NCI-H1048 (cell line): ENCODE measurements at places on chromosomes 2 and 18.

DNA sequence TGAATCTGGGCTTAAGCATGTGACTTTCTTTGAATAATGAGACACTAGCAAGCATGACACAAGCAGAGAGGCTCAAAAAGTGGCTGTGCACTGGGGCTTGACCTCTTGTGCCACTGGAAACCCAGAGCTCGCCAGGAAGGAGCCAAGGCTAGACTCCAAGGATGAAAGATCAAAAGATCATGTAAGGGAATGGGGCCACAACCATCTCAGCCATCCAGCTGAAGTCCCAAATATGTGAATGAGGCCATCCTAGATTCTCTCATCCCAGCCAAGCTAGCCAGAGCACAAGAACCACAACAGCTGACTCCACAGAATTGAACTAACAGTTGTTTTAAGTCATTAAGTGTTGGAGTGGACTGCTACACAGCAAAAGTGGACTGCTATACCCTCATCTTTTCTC, 288.1 kb downstream of the CCDC178 start:
- DNase-seq: no peak

DNA sequence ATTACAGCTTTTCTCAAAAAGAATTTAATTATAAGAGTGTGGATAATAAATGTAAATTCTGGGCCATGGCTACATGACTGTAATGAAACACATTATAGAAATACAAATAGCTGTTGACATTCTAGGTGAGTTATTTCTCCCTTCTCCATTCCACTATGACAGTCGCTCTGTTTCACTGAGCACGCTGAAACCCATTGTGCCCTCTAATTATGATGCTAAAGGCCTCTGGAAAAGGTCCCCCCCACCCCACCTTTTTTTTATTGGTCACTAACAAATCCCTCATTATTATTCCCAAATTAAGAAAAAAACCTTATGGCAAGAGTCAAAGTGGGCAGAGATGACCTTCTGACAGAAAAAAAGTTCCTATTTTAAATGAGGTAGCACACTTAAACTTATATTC, 285.0 kb upstream of the SIX3 start:
- no peak for DNase-seq

DNA sequence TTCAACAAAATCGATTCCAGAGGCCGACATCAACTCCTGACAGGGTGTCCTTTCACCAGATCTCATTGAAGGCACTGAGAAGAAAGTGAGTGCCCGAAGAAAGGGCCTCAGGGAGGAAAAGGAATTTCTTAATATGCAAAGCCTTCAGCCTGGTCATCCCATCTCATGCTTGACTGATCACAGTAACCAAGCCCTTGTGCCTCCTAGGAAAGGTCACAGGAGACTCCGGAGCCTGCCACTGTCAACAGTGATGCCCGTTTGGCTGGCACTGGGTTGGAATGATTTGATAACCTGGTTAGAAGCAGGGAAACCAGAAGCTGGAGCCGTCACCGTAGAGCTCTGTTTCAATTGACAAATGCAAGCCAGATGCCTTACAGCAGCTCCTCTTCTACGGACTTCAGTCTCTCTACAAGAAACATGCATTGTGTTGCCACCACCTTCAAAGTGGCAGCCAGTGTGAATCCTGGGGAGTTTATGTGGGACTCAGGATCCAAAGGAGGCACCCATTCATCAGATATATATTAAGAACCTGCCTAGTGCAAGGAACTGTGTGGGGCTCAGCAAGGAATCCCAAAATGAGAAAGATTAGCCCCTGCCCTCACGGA, 24.6 kb downstream of the COX7A2L start:
- DNase-seq: no peak

GRCh38 chr18:3906116-3906750, 456.3 kb downstream of the TGIF1 start:
- no peak for DNase-seq

DNA sequence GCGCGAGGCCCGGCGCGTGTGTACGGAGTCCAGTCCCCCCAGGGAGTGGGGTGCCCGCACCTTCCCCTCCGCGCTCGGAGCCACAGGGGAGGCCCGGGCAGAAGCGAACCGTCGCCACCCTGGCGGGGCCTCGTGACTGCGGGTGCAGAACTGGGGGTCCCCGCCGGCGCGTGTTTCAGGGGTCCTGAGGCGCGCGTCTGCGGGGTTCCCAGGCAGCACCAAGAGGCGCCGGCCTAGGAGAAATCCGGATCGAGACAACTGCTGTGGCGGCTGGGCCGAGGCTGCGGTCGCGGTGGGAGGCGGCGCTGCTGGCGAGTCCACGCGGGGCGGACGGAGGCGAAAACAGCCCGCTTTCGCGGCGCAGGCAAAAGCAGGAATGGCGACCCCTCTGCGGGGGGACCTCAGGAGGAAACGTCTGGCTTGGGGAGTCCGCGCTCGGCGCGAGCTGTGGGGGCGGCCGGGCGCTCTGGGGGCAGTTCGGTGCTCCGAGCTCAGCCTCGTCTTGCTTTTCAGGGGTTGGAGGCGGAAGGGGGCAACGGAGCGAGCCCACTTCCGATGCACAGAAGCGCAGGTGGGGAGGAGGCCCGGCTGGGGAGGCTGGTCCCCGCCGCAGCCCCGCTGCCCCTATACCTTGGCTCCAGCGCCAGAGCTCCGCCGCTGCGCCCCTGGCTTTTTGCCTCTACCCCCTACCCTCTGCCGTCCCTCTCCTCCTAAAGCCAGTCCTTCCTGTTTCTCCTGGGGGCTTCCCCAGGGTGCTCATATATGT, 81.5 kb upstream of the LDLRAD4 start:
- no peak for DNase-seq

DNA sequence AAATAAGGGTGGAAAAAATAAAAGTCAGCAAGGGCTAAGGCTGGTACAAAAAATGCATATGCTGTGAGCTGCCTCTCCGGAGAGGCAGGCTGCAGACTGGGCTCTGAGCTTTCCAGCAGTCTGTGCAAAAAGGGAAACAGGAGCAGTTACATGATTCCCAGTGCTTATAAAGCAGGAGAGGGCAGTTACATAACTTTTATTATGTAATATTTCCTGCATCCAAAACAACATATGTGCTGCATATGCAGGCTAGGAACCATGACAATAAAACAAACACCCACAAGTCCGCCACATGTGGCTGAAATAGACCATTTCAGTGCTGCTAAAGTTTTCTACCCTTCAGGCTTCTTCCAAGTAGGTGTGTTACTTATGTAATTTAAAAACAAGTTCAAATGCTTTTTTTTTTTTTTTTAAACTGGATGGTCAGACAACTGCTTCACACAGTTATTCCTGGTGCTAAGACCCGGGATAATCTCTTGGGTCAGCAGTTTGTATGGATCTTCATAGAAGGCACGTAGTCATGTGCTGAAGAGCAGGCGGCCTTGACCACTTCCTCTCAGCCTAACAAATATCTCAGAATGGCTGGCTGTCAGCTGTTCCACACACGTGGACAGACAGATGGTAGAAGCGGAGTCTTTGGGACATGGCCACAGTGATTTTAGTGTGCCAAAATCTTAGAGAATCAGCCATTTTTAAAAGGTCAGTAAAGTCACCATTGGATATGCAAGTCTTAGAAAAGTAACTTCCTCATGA, 43.5 kb downstream of the ARMC9 start:
- DNase-seq: no peak

DNA sequence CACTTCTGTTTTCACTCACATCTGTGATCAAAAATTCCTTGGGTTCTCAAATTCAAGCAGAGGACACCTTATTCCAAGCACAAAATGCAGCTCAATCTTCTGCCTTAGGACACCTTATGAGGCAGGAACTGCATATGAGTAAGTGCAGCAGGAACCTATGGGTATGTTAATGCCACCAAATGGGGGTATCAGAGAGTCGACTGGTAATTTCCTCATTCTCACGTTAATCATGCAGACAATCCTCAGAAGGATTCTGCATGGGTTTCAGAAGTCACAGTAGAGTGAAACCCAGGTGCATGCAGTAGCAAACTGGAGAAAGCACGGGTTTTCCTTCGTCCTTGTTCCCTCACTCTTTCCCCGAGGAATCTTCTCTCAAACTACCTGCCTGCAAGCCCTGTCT, 452.8 kb downstream of the CBLN2 start:
- no peak for DNase-seq

GRCh38 chr2:27807476-27807875, 36.0 kb downstream of the MRPL33 start:
- DNase-seq: no peak

- no peak for DNase-seq
These were observed 69.6 kb downstream of the THNSL2 start for GRCh38 chr2:88239781-88240180.

- no peak for DNase-seq
These were observed 444.3 kb downstream of the RND3 start for GRCh38 chr2:150043172-150043500.

GRCh38 chr18:36203360-36203895, 16.1 kb downstream of the MOCOS start:
- no peak for DNase-seq

DNA sequence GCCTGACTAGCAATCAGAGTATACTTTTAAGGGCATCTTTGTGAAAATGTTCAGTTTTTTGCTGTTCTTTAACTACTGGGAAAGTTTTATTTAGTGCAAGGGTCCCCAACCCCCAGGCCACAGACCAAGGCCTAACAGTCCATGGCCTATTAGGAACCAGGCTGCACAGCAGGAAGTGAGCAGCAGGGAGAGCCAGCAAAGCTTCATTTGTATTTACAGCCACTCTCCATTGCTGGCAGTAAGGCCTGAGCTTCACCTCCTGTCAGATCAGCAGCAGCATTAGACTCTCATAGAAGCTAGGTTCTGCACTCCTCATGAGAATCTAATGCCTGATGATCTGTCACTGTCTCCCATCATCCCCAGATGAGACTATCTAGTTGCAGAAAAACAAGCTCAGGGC, 17.1 kb upstream of the NR4A2 start:
- no peak for DNase-seq

- no peak for DNase-seq
These were observed 46.0 kb downstream of the COX7A2L start for GRCh38 chr2:42314892-42315468.

GRCh38 chr2:67919490-67919889, 143.3 kb downstream of the C1D start:
- no peak for DNase-seq

DNA sequence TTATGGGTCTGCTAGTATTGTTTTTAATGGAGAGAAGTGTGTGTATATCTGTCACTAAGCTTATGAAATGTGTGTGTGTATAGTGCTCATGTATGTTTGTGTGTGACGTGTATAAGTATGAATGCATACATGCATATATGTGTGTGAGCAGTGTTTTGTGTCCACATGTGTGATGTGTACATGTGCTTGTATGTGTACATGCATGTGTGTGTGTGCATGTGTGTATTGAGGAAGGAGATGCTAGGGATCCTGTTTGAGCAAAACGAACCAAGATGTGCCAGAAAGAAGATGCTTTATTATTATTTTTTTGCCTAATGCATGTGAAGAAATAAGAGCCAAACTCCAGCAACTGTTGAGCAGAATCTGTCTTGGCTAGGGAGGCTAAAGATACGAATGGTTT, 301.3 kb upstream of the SKOR2 start:
- no peak for DNase-seq

- no peak for DNase-seq
These were observed 14.2 kb upstream of the EXOC6B start for GRCh38 chr2:72840066-72840465.

- no peak for DNase-seq
These were observed 1.3 kb upstream of the HTR2B start for GRCh38 chr2:231126123-231126522.

DNA sequence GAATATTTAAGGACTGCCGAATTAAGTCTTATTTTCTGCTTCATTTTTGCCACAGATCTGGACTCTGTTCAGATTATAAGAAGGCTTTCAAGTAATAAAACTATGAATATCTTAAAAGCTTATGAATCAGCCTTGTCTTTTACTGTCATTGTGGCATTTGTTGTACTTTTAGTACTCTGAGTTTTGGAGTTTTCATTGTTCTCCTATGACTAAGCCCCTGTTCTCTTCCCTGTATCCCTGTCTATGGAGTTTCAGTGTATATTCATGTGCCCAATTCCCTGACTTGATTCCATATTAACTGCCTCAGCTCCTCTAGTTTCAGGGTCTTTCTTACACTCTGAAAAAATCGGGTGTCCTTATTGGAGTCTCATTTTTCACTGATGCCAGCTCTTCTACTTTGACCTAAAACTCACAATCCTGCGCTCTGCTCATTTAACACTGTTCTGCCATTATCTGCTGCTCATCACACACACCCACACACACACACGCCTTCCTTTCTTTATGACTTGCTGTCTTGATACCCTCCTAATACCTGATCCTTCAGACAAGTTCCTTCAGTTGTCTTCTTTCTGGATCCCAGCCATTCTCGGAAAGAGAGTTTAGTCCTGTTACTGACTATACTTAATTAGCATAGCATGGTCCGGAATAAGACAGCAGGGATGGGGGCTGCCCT, 511.8 kb downstream of the CPS1 start:
- DNase-seq: no peak

DNA sequence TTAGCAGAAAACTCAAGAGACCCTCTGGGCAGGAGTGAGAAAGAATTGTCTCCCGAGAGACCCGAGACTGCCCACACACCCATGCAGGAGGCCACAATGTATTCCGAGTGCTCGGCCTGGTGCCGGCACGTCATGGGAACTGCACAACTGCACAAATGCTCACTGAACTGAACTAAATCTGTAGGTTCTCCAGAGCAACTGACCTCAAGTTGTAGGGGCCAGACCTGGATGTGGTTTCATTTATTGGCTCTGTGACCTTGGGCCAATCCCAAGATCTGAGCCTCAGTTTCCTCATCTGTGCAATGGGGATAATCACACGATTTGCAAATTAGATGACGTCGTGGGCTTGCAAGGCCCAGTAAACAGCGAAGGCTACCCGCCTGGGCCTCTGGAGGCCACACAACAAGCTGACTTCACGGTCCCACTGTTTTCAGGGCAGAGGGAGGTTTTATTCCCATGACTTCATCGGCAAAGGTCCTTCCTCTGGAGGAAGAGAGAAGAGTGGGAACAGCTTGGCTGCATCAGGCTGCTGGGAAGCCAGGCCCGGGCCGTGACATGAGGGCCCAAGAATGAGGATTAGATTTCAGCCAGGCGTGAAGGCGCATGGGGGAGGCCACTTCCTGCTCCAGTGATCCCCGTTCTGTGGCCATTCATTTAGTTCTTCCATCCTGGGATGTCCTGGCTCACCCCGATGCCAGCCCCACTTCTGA, 3.6 kb upstream of the ERFE start:
- no peak for DNase-seq

DNA sequence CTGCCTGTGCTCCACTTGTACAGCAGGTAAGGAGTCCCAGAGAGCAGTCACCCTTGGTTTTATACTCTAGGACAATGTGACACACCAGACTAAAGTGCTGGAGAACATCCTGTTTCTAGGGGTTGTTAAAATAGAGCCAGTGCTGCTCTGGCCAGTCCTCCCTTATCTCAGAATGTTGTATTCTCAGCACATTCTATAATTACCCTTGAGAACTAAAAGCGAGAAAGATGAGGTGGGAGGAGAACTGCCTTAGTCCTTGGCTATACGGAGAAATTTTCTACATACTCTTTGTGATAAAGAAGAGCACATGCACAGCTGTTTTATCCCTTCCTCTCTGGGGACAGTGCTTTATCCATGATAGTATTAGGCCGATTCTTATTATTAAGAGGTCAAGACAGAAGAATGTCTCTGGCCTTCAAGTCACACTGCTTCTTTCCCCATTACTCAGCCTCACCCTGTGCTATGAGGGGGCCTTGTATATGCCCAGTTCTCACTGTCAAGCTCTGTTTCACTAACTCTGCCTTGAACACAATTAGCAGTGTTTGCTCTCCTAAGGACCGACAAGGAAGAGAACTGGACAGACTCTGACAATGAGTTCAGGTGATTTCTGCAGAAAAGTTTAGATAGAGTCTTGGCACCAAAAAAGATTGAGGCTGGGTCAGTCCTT, 385.8 kb downstream of the TRIB2 start:
- no peak for DNase-seq
